ENCODE measurements at places on chromosomes 12 and 14.
A peak's percentile ranks its signal among the peaks of the same experiment; 100 is the strongest.

- DNase-seq: no peak
These were observed 159.9 kb upstream of the HIF1A start for GRCh38 chr14:61535458-61535857.

GRCh38 chr14:20516921-20517320 lies 11.6 kb downstream of the RNASE10 start:
- no peak for DNase-seq

- DNase-seq: peak; percentile 5
These were observed 41.8 kb upstream of the P2RX7 start for GRCh38 chr12:121090586-121091514.

DNA sequence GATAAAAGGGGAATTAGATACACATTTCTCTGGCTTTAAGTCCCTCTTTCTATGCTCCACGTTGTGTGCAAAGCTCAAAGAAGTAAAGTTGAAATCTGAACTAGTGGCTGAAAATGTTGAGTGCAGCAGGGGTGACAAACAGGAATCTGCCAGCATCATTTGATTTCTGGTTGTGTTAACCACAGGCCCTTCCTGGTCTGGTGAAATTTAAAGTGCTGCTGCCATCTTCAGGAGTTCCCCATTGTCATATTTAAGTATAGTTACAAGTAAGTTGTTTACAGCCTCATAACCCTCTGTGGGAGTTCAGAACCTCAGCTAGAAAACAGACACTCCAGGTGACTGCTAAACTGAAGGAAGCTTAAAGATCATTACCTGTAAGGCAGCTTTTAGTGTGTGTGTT lies 90.9 kb upstream of the CCDC196 start:
- DNase-seq: peak; percentile 56

DNA sequence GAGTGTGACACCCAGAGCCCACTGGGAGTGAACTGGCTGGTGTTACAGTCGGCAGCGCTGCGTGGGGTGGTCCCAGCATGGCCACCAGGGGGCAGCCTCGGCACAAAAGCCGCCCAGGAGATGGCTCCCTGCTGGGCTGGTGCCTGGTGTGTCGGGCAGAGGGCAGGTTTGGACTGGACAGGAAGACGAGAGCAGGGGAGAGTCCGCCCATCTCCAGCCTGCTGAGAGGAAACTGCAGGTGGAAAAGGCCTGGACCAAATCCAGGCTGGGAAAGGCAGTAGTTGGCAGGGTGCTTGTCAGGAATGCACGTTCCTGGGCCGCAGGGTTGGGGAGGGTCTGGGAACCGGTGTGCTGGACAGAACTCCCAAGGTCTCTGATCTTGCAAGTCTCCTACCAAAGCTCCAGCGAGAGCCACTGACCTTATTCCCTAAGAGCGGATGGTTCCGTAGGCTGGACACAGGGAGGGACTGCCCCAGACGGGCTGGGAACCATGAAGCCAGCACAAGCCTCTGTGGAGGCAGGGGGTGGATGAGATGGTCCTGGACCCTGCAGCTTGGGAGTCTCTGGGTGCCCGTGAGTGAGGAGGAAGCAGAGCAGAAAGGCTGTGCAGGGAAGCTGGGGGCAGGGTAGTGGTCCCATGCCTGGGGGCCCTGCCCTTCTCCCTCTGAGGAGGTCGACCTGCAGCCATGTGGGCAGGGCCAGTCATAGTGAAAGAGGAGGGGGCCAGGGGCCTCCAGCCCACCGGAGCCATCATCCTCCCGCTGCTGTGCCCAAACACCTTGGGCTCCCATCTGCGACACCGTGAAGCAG lies 1.8 kb downstream of the AHNAK2 start:
- peak; percentile 58 for DNase-seq

DNA sequence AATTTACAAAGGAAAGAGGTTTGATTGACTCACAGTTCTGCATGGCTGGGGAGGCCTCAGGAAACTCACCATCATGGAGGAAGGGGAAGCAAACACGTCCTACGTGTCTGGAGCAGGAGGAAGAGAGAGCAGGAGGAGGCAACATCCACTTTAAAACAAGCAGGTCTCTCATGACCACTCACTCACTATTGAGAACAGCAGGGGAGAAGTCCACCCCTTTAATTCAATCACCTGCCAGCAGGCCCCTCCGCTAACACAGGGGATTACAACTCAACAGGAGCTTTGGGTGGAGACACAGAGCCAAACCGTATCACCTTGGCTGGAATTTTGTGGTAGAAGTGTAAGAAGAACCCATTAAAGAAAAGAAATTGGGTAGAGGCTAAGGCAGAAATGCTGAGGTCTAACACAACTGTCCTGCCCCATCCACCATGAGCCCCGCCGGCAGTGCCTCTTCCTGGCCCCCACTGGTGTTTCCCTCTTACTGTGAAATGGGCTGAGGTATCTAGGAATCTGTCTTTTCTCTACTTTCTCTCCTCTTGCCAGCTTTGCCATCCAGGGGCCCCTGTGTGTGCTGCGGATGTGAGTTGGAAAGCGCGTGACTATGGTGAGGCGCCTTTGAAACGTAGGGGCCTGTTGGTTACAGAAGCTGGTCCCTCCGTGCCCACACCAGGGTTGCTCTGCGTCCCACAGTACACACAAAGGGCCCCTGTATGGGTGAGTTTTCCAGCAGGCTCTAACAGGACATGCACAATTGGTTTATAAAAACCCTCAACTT lies 108.0 kb upstream of the TMEM132D start:
- DNase-seq: no peak

DNA sequence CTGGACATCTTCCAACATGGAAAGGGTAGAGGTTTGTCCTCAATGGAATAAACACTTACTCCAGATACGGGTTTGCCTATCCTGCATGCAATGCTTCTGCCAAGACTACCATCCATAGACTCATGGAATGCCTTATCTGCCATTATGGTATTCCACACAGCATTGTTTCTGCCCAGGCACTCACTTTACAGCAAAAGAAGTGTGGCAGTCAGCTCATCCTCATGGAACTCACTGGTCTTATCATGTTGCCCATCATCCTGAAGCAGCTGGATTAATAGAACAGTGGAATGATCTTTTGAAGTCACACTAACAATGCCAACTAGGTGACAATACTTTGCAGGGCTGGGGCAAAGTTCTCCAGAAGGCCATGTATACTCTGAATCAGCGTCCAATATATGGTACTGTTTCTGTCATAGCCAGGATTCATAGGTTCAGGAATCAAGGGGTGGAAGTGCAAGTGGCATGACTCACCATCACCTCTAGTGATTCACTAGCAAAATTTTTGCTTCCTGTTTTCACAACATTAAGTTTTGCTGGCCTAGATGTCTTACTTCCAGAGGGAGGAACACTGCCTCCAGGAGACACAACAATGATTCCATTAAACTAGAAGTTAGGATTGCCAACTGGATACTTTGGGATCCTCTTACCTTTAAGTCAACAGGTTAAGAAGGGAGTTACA lies 140.4 kb downstream of the SLC35F4 start:
- no peak for DNase-seq

- DNase-seq: no peak
These were observed 16.2 kb downstream of the NCKAP5L start for GRCh38 chr12:49811961-49812401.

DNA sequence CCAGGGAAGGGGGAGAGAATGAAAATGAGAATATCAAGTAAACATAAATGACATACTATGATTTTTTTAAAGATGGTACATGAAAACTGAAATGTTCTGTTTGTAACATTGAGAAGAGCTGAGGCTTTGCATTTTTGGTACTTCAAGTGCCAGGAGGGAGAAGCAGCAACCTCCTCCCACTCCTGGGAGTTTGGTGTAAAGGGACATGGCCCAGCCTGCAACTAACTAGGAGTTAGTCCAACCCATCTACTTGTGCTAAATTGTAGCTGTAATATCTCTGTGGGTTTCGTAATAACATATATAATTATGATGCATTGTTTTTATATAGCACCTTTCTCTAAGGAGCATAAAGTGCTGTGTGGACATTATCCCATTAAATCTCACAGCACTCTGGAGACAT lies 517.5 kb downstream of the NELL2 start:
- DNase-seq: no peak

- no peak for DNase-seq
These were observed 31.8 kb downstream of the ISCA2 start for GRCh38 chr14:74525361-74525851.

DNA sequence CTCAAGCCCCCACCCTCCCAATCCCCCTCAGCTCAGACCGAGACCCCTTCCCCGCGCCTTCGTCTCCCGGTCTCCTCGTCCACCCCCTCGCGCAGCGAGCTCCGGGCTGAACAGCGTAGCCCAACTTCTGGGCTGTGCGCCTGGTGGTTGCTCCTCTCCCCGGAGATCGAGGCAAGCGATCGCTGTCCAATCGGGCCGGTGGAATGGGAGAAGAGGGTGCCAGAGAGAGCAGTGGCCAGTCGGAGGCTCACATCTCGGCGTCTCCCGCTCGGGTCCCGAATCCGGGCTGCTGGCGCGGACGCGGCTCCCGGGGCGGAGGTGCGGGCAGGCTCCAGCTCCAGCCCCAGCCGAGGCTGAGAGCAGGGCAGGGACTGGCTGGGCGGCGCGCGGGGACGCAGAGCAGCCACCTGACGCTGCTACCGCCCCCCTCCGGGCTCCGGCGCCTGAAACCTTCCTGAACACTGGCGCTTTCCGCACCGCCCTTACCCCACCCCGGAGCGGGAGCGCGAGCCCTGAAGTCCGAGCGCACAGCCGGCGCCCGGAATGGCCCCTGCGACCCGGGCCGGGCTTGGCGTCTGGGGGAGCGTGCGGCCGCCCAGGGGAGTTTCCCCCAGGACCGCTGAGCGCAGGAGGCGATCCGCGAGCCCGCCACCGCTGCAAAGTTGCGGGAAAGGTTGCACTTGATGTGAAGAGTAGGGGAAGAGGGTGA lies 508 bp upstream of the KCNH5 start:
- DNase-seq: peak; percentile 64

DNA sequence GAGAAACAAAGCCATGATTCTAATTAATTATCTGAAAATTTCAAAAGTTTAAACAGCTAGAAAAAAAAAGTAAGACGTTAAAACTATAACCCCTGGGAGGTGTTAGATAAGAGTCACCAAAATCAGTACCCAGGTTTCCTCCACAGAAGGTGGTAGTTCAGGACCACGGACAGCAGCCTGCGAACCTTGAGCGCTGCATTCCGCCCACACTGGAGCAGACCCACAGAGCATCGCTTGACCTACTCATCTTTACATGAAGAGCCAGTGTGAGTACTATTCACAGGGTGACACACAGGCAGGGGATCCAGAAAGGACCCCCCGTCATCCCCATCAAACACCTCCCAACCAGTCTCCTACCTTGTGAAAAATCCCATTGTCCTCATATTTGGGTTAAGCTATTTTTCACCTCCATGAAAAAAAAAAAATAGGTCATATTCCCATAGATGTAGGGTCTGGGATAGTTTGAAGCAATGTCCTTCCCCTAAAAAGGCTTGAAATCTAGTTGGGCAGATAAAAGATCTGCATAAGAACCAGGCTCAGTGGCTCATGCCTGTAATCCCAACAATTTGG lies 8.8 kb upstream of the CHGA start:
- DNase-seq: no peak

DNA sequence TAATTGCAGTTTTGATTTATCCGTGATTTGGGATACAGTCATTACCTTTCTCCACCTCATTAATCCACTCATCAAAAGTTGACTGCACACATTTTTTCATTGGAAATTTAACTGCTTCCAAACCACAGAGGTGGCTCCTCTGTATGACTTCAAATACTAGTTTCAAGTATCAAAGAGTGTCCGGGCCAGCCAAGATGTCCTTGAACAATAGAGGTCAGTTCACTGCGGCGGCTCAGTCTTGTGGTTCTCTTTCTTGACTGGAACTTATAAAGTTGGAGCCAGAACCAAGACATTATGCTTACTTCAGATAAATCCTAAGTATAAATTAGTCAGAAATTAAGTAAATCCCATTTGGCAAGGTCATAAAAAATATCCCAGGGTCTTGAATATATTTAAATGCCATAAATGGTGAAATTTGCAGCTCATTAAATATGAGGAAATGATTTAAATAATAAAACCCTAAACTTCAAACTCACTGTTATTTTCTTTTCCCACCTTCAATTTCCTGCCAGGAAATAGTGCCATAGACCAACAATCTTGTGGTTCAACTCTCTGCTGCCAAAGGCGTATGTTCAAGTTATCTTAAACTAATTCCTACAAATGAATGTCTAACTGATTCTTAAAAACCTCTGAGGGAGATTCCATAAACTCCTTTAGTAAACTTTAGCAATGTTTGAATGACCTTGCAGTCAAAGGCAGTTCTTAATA lies 360.8 kb downstream of the AEBP2 start:
- DNase-seq: no peak

DNA sequence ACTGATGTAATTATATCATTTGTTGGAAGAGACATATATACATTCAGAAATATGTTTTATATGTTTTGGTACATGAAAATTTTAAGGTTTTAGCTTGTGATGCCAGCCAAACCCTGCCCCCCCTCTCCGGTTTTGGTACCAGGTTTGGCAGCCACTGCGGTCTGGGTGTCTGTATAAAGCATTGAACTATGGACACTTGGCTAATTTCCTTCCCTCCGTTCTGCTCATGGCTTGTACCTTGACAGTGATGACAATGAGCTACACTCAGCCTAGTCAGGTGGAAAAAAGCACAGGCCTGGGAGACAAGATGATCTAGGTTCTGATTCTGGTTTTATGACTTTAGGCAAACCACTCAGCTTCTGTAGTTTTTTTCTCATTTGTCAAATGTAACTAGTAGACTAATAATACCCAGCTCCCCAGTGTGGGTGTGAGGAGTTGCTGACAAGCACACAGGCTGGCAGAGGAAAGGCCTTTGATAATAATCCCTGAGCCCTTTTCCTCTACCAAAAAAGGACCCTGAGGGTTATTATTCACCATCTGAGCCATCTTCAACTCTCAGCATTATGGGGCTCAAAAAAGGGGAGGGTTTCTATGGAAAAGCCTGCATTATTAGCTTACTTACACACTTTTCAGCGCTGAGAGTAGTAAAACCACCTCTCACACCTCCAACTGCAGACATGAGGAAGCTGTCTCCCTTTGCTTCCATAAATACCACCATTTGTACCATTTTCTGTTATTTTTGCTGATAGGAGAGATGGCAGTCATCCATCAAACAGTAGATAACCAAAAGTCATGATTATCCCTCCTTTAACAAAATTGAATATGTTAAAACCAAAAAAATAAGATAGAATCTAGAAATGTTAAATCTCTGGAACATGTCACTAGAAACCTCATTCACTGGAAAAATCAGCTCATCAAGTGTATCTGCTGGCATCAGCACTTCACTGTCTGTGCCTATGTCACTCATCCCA lies 76.3 kb upstream of the PSMC1 start:
- no peak for DNase-seq

GRCh38 chr12:26723379-26724308 lies 109.3 kb downstream of the ITPR2 start:
- DNase-seq: peak; percentile 37

GRCh38 chr12:4567073-4567881 lies 5.3 kb downstream of the DYRK4 start:
- no peak for DNase-seq

DNA sequence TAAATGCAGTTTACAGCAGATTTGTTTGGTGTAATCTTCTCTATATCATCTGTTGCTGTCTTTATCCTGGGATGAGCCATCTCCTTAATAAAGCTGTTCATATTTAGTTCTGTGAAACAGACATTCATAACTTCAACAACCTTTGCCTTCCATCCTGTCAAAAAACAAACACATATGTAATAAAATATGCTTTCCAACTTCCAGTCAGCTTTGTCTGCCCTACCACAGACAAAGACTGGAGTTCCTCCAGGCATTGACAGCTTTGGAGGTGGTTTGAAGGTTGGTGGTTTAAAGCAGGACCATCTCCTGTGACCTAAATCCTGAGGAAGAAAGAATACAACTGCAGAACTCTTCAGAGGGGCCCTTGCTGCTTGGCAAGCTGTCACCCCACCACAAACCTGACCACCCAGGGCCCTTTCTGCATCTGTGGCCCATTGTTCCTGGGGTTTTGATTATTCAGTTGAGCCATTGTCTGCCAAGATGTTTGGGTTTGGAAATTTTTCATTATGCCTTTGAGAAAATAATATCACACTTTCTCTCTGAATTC lies 28.2 kb upstream of the PTGR2 start:
- no peak for DNase-seq
